ENCODE measurements at places on chromosomes 5 and 9. TPM values are rescaled to one million over a fixed set of nuclear protein-coding genes. Genes with fewer than 3 reads are reported as not detected.

The BNC2 gene
- 4.5 TPM for total RNA-seq

The INSL6 gene
- not detected for total RNA-seq

DNA sequence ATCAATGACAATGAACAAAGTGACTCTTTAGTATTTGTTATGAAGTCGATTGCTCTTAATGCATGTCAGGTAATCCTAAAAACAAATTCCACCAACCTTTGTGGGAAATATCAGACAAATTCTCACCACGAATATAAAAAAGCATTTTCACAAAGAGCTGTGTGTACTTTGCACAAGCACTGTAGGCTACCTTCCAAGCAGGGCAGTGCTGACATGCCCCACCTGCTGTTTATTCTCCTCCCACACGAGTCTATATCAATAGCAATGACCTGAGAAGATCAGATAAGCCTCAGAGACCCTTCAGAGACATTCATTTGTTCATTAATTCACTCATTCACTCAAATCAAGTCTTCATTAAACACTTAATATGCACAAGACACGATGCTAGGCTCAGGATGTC lies 469.1 kb downstream of the ZSWIM6 start:
- no peak for DNase-seq

The CAVIN4 gene
- total RNA-seq = 7.0 TPM

The CEL gene
- total RNA-seq = 3.5 TPM

The NIM1K gene
- total RNA-seq = 0.23 TPM

The DIPK1B gene
- total RNA-seq = 49.2 TPM

DNA sequence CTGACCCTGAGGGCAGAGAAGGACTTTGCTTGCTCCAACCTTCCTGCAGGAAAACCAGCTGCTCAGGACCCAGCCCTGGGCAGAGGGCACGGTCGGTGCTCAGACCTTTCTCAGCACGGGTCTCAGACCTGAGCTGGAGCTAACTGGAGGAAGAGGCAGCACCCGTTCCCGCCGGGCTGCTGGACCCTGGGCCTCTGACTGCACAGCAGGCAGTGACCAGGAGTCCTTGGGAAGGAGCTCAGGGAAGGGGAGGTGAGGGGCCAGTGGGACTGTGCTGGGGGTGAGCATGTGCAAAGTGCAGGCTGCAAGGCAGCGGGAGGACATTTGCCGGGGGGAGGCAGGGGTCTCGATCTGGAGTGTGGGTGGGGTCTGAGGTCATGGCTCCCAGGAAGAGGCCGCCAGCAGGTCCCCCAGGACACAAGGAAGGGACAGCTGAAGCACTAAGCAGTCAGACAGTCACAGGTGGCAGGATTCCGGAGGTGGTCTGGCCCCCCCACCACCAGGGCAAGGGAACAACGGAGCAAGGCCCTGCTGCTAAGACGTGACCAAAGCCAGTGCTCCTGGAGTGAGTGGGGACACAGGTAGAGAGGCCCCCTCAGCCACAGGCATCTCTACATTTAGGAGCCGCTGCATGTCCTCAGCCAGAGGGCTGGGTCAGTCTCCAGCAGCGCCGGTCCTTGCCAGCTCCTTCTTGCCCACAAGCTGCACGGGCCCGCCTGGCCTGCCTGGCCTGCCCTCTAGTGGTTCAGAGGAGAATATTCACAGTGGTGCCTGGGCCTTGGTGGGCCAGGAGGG lies 4.8 kb upstream of the DPM2 start:
- peak; percentile 65 for DNase-seq

DNA sequence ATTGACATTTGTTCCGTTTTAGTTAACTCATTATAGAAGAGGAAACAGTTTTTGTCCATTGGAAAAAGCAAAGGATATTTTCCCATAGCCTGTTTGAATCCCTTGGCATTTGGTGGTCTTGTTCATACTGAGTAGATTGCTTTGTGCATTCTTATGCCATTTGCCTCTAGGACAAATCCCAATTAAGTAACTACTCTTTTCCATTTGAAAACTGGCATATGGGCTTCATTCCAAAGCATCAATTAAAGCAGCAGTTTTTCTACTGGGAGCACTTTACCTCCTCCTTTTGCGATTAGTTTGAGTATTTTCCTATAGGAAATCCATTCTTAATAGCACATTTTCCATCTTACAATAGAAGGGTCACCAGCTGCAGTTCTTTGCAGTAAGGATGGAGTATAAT lies 31.2 kb downstream of the GPR21 start:
- DNase-seq = no peak

GRCh38 chr5:1164696-1165630 lies 36.4 kb upstream of the SLC6A19 start:
- DNase-seq = no peak

The IL13 gene
- total RNA-seq = not detected

The MYOZ3 gene
- total RNA-seq = 2.6 TPM

GRCh38 chr5:68950125-68950524 lies 143.7 kb upstream of the SLC30A5 start:
- DNase-seq = no peak

The LSM11 gene
- total RNA-seq = 11.3 TPM

DNA sequence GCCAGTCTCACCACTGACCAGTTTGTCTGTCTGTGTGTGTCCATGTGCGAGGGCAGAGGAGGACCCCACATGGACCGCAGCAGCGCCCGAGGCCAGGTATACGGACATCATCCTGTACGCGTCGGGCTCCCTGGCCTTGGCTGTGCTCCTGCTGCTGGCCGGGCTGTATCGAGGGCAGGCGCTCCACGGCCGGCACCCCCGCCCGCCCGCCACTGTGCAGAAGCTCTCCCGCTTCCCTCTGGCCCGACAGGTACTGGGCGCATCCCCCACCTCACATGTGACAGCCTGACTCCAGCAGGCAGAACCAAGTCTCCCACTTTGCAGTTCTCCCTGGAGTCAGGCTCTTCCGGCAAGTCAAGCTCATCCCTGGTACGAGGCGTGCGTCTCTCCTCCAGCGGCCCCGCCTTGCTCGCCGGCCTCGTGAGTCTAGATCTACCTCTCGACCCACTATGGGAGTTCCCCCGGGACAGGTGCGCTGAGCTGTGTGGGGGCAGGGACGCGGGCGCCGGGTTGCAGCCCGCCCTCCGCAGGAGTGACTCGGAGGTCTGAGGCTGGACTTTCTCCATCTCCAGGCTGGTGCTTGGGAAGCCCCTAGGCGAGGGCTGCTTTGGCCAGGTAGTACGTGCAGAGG lies 6.5 kb downstream of the FGFR4 start:
- no peak for DNase-seq

The KCNV2 gene
- total RNA-seq = not detected

GRCh38 chr9:73081979-73082657 lies 69.5 kb upstream of the ANXA1 start:
- DNase-seq = no peak

DNA sequence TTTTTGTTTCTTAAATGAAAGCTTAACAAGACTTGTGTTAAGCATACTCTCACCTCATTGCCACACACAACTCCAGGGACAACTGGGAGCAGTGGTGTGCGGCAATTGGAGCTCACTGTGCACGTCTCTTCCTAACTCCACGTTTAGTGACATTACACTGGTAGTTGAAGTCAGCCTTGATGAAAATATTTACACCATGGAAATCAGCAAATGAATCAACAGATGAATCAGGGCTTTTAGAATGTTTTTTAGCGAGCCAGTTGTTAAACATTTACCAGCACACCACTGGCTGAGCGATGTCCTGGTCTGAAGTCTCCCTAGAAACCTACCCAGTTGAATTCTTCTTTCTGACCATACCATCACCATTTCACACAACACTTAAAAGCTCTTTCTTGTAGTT lies 67.3 kb downstream of the KLHL3 start:
- no peak for DNase-seq

DNA sequence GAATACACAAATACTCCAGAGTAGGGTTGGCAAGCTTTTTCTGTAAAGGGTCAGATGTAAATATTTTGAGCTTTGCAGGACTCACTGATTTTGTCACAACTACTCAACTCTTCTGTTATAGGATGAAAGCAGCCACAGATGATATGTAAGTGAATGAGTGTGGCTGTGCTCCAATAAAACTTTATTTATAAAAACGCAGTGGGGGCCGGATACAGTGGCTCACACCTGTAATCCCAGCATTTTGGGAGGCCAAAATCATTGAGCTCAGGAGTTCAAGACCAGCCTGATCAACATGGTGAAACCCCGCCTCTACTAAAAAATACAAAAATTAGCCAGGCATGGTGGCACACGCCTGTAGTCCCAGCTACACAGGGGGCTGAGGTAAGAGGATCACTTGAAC lies 69.1 kb downstream of the FBXW11 start:
- DNase-seq = no peak

GRCh38 chr5:36403632-36404311 lies 102.1 kb upstream of the RANBP3L start:
- no peak for DNase-seq

- DNase-seq = no peak
Measured at GRCh38 chr5:149215478-149216090, 56.1 kb upstream of the AFAP1L1 start.

GRCh38 chr5:2023196-2023595 lies 140.5 kb upstream of the IRX4 start:
- no peak for DNase-seq

- no peak for DNase-seq
Measured at GRCh38 chr9:136230365-136230764, 15.2 kb downstream of the QSOX2 start.

The PIP5K1B gene
- total RNA-seq = 5.9 TPM

GRCh38 chr5:110630350-110630749 lies 96.1 kb downstream of the TMEM232 start:
- no peak for DNase-seq

DNA sequence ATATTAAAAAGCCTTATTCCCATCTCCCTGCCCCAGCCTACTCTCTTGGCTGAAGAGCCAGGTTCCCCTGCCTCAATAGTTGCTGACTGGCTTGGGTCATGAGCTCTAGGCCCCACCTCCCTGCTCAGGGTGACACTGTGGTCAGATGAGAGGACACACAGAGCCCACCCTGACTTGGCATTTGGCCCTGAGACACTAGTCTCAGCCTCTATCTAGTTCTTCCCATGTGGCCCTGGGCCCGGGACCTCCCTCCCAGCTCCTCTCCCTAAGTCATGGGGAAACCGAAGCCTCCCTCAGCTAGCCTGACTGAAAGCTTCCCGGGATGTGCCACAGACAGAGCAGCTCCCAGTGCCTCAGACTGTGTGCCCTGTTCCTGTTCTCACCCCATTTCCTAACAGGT lies 5.8 kb upstream of the MYOZ3 start:
- DNase-seq = no peak

The C5 gene
- total RNA-seq = 8.3 TPM

GRCh38 chr5:167939686-167940085 lies 351.8 kb upstream of the WWC1 start:
- DNase-seq = no peak

- DNase-seq = no peak
Measured at GRCh38 chr5:71969460-71969859, 137.8 kb upstream of the MAP1B start.

GRCh38 chr5:135149956-135150723 lies 116.1 kb upstream of the PITX1 start:
- DNase-seq = no peak

The ENHO gene
- 12.0 TPM for total RNA-seq

The OR1K1 gene
- not detected for total RNA-seq

DNA sequence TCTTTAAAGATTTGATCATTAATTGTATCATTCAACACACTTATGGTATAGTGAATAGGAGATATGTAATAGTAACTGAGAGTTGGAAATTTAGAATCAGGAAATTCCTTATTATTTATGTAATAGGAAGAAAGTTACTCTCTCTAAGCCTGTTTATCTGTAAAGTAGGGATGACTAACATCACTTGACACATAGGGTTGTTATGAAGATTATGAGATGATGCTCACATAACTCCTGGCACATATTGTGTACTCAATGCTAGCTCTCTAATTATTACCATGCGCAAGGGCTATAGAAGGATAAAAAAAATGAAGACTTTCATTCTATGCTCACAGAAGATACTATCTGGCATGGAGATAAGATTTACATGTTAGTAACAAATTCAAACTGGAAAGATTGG lies 149.9 kb downstream of the ISOC1 start:
- no peak for DNase-seq

- no peak for DNase-seq
Measured at GRCh38 chr9:2210201-2210600, 195.1 kb downstream of the SMARCA2 start.

GRCh38 chr9:136353757-136354488 lies 9.6 kb downstream of the DNLZ start:
- no peak for DNase-seq

GRCh38 chr9:37286530-37287175 lies 135.8 kb upstream of the GRHPR start:
- DNase-seq = no peak

The ZNG1F gene
- total RNA-seq = 9.5 TPM
